GM04504 (cell line): ENCODE measurements at places on chromosomes 4 and X.

DNA sequence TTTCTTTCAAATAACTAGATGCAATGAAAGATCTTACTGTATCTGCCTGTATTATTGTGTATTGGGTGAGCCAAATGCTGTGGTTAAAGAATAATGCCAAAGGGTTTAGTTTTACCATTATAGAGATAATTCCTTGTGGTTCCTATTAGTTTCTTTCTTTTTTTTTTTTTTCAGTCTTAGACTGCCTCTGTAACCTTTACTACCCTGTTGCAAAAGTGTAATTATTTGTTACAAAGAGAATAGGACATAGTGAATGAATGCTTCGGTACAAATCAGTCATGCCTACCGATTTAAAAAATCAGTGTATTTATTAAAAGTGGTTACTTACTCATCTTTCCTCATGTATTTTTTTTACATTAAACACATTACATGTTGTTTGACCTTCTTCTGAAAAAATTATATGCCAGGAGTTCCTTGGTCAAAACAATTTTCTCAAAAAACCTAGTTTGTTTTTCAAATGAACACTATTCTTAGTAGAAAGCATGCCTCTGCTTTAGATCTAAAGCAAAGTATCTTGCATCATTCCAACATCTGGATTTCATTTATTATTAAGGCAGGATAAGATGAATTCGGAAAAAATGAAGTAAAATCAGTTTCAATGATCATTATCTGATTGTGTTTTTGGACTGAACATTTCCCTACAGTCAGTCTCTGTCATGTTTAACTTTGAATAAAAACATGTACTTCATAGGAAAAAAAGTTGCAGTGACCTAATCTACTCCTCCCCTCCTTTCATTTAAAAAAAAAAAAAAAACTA lies 21.2 kb upstream of the SYNPO2 start:
- DNase-seq: no peak

DNA sequence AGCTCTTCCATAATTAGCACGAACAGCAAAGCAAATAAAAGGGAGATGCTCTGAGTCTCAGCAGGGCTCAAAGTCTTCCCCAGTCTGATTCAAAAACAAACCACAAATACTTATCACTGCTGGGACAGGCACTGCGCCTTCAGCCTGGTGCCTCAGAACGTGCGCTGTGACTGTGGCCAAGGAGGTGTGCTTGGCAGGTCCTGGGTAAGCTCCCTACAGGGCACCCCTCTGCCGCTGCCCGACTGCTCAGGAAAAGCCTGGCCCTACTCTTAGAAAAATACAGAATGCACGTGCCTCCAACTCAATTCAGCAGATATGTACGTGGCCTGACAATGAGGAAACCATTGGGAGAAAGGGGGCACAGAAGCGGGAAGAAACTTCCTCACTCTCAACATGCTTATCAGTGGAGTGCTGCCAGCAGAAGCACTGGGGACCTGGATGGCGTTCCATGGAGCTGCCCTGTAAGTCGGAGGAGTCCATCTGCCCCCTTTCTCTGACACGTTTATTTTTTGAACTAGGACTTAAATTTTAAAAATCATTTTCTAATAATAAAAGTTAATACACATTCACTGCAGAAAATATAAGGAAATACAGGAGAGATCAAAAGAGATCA lies 86.8 kb downstream of the GATB start:
- no peak for DNase-seq

DNA sequence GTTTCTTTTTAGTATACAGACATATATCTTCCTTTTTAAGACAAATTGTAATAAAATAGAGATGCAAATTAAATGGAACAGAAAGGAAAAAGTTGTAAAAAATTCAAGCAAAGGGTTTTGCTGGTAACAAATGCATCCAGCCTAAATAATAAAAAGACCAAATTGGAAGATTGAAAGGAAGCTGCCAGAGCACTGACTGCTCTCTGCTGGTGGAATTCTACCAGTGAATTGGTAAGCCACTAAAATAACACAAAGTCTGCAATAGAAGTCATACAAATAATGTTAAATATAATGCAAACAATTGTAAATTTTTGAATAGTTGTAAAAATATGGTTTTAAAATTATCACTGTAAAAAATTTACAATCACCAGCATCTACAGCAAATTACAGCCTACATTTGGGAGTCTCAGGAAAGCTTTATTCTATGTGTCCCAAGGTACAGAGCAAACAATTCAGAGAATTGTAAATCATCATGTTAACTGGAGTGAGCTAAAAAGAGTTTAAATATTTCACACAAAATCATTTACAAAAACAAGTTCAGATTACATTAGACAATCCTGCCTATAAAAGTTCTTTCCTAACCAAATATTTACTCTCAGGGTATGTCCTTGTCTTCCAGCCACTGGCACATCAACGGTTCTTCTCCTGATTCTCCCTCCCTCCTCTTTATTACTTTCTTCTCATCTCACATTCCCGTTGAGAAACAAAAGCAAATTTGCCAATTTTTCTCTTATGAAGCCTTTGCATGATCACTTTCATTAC lies 1322.5 kb downstream of the PCDH7 start:
- no peak for DNase-seq

DNA sequence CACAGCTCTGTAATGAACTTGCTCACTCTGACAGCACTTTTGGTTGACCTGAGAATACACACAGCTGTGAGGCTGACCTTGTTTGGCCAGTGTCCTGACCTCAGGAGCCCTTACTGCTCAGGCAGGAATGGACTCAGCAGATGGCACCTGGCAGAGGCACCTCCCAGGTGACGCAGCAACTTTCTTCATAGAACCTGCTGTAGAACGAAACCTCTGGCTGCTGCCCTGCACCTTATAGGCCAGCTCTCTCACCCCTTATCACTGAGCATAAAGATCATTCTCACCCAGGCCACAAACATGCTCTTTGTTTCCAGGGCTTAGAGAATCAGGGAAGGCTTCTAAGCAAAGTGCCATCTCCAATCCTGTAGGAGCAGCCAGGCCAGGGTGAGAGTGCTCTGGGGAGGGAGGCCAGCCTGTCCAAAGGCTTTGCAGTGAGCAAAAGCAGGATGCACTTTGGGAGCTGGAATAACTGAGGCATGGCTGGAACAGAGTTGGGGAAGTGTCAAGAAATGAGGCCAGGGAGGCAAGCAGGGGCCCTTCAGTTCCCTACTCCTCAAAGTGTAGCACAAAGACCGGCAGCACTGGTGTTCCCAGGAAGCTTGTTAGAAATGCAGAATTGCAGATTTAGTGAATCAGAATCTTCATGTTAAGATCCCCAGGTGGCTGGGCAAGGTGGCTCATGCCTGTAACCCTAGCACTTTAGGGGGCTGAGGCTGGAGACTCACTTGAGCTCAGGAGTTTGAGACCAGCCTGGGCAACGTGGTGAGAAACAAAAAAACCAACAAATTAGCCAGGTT lies 13.3 kb upstream of the CENPU start:
- no peak for DNase-seq

- no peak for DNase-seq
These were observed 40.6 kb downstream of the TMEM164 start for GRCh38 chrX:110043506-110043905.

DNA sequence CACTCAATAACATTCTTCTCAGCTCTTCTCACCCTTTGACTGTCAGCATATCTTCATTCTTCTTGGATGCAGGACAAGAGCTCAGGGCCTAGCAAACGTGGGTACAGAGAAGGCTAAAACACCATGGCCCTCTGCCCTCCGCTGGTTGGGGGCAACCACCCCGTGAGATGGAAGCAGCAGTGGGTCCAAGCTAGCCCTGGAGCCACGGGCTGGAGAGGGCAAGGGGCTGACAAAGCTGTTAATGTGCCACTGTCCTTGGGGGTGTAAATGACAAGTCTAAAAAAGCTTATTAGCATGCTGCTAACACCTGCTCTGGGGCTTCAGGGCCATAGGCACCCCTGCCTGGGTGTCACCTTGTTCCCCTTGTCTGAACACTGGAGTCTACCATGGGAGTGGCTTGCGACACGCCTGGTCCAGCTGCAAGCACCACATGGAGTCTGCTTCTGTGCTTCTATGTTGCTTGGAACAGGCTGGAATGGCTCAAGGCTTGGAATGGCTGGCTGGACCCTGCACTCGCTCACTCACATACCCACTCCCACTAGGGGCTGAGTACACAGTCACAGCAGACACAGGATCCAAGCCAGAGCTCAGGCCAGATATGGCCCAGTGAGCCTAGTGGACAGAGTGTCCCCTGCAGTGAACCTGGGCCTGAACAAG lies 246.0 kb downstream of the PCDH10 start:
- no peak for DNase-seq

DNA sequence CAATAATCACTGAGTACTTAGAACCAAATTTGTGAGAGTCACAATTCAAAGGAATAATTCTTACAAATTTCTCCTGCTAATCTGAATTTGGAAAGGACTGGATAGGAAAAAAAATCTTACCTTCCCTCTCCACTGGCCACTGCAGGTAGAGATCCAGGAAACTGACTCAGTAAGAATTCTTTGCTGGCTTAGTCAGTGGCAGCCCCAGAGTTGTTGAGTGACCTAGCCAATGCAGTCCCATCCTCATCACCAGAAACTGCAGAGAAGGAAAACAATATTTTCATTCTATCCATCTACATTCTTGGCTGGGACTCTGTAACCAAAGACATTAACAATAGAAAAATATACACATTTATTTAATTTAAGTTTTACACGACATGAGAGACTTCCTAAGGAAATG lies 572.0 kb downstream of the ADGRL3 start:
- DNase-seq: no peak

GRCh38 chr4:74109870-74110605 lies 11.0 kb upstream of the CXCL2 start:
- DNase-seq: peak; percentile 75

DNA sequence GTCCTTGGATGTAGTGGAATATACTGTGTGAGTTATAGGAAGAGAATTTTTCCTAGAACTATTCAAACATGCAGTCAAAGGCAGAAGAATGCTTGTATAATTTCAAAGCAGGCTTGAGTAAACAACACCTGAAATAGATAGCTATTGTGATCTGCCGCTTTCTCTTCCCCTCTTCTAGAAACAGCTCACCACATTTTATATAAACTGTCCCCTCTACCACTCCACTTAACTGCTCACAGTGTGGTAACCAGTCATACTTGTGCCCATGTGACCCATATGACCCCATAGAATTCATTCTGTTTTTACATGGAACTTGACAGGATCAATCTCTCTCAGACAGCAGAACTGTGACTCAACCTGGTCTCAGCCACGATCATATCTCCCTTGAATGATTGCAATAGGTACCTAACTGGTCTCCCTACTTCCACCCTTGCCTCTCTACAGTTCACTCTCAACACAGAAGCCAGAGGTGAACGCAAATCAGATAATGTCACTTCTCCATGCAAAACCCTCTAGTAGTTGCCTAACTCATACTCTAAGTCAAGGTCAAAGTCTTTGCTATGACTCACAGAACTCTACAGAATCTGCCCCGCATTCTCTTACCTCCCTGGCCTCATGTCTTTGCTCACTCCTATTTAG lies 85.6 kb upstream of the EFHC2 start:
- no peak for DNase-seq

DNA sequence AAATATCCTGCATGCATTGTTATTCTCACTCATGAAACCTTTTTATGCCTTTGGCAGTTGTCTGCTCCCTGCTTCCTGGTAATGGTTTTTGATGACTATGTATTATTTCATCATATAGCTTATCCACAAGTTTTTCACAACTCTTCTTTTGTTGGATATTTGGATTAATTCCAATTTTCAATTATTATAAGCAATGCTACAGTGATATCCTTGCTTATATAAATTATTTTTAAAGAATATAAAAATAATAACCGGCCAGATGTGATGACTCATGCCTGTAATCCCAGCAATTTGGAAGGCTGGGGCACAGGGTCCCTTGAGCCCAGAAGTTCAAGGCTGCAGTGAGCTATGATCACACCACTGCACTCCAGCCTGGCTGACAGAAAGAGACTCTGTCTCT lies 47.0 kb downstream of the ASIC5 start:
- no peak for DNase-seq
